Activated CD8-positive, alpha-beta memory T cell treated with anti-CD3 and anti-CD28 coated beads, Interleukin-2, amount 10 ng/mL, durations not matched to agents 7 days and 5 days (primary cell): ENCODE measurements at places on chromosomes 12 and 14. TPM values are rescaled to one million over a fixed set of nuclear protein-coding genes. Genes with fewer than 3 reads are reported as not detected.

DNA sequence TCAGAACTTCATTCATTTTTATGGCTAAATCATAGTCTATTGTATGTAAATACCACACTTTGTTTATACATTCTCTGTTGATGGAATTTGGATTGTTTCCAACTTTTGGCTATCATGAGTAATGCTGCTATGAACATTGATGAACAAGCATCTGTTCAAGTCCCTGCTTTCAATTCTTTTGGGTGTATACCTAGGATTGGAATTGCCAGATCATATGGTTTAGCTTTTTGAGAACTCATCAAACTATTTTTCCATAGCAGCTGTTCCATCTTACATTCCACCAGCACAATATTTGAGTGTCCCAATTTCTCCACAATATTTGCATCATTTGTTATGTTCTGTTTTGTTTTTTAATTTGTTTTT, 52.3 kb upstream of the CCND2 start:
- DNase-seq, result no peak

- DNase-seq, result no peak
Observed at GRCh38 chr12:116818341-116818856, 62.8 kb downstream of the HRK start.

The KRT3 gene
- not detected for total RNA-seq

GRCh38 chr12:102966200-102966863, 8.9 kb downstream of the ASCL1 start:
- no peak for DNase-seq

- no peak for DNase-seq
Observed at GRCh38 chr12:25332143-25332542, 81.4 kb upstream of the KRAS start.

DNA sequence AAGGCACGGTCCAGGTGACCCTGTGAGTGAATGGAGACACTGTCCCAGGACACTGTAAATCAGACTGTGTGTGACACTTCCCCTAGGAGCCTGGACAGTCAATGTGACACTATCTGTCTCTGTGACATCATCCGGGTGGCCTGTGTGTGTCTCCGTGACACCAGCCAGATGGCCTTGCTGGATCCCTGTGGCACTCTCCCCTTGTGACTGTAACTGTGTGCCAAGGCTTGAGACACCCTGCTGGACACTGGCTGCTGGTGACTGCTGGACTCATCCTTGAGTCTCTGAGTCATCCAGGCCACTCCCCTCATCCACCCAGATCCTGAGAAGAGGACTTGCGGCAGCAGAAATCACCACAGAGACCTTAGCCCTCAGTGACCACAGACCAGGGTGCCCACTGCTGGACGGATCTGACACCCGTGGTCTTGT, 51.6 kb downstream of the MVK start:
- DNase-seq, result no peak

- DNase-seq, result no peak
Observed at GRCh38 chr14:96376093-96376492, 12.8 kb downstream of the GSKIP start.

GRCh38 chr12:74538491-74539258, 1.0 kb downstream of the ATXN7L3B start:
- peak; percentile 63 for DNase-seq

The IL22 gene
- total RNA-seq, result not detected

- no peak for DNase-seq
Observed at GRCh38 chr14:82641050-82641540, 1107.4 kb upstream of the SEL1L start.

The C12orf60 gene
- 1.6 TPM for total RNA-seq

DNA sequence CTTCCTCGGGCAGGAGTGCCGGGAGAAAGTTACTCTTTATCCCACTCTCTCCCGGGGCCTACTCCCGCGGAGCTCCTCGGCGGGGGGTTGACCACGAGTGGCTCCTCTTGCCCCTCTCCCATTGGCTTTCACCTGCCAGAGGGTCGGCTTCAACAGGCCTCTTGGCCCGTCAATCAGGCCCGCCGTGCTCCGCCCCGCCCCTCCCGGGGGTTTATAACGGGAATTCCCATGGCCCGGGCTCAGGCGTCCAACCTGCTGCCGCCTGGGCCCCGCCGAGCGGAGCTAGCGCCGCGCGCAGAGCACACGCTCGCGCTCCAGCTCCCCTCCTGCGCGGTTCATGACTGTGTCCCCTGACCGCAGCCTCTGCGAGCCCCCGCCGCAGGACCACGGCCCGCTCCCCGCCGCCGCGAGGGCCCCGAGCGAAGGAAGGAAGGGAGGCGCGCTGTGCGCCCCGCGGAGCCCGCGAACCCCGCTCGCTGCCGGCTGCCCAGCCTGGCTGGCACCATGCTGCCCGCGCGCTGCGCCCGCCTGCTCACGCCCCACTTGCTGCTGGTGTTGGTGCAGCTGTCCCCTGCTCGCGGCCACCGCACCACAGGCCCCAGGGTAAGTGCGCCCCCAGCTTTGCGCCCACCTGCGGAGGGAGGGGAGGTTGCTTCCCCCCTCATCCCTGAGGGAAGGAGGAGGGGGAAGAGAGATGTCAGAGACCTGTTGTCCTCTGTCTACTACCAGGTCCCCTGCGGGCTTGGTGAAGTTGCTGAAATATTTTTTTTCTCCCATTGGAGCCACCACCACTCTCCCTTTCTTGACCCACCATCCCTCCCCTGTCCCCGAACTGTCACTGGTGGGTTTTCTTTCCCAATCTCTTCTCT, at the start of gene SMOC1:
Gene SMOC1 (plus strand): TSS at position 242 of the 869 bp plus-strand sequence. CDS start 263 bp downstream, at position 505.
- DNase-seq, result no peak

The RFLNA gene
- total RNA-seq, result not detected

The ACVRL1 gene
- not detected for total RNA-seq

The NRIP2 gene
- total RNA-seq, result not detected

- no peak for DNase-seq
Observed at GRCh38 chr14:53027041-53027440, 76.2 kb upstream of the FERMT2 start.

DNA sequence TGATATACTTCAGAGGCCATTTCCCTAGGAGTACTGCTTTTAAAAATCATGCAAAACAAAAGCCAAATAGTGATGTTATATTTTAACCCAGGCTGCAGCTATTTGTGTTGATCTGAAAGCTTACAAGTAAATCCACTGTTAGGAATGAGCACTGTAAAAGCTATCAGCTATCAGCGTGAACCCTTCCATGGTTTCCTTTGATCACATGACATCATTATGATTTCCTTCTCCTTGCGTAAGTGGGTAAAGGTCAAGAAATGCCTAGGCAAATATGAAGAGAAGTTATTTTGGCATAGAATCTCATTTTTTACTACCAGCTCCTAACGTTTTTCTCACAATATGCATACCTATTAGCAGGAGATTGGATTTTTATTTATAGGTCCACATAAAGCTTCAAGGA, 48.6 kb upstream of the CATSPERB start:
- no peak for DNase-seq

DNA sequence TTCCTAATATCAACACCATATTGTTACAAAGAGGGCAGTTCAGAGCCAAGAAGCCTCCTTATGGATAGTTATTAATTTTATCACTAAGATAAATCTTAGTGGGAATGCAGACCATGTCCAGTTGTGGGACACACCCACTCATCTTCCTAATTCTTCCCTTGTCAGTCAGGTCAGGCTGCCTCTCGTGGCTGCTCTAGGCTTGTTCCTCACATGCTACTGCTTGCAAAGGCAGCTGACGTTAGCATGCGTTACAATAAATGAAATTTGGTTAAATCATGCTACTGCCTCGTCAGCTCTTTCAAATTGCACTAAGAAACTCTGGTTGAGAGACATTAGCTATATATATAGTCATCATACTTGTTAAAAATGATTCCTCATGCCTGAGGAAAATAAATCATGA, 108.4 kb downstream of the CAND1 start:
- DNase-seq, result no peak

DNA sequence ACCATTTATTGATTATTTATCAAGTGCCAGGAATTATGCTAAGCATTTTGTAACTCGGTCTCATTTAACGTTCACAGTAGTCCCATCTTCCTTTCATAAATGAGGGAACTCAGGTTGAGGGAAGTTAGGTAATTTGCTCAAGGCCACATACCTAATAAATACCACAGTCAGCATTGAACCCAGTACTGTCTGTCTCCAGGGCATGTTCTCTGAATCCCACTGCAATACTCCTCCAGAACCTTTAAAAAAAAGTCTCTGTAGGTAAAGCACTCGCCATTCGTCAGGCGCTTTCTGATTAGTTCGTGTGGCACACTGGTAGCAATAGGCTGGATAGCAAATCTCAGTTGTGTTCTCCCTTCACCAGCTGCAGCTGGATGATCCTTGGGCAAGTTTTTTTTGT, 14.3 kb downstream of the SLC17A8 start:
- no peak for DNase-seq

The TAS2R7 gene
- not detected for total RNA-seq

The TMEM229B gene
- total RNA-seq, result 5.1 TPM
